Neural crest cell (in vitro differentiated cells): ENCODE measurements at places on chromosomes 3 and 15. TPM values are rescaled to one million over a fixed set of nuclear protein-coding genes. Genes with fewer than 3 reads are reported as not detected.
A peak's percentile ranks its signal among the peaks of the same experiment; 100 is the strongest.

DLL4 gene
- total RNA-seq, result 1.7 and 2.0 TPM in 2 replicates

DNA sequence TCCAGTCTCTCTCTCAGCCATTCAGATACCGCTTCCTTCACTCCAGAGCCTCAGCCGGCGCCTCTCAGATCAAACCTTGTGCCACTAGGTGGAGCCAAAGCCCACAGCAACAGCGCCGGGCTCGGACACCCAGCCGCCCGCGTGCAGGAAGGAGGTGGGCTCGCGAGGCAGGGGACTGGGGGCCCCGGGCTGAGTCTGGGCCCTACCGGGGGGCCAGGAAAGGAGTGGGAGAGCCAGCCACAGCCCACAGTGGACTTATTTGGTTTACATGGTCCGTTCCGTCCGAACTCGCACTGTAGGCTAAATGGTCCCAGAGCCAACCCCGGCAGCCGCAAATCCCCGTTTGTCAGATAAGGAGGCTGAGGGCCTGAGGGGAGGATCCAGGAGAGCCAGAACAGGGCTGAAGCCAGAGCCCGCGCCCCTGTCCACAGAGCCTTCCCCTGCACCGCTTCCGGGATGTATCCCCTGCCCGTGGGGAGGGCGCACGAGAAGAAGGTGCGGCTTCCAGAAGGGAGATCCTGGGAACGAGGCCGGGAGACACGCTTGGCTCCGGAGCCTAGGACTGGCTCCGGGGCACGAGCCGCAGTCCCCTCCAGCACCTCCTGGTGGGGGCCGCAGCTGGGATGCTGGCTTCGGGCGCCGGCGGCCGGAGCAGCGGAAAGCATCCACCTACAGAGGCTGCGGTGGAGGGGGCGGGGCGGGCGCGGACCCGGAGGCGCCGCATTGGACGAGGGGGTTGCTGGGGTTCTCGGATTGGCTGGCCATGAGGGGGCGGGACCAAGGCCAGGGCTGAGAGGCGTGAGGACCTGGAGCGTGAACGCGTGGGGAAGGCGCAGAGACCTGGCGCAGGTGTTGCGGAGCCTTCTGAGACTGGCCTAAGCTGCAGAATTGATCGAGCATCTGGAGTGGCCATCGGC, 6.5 kb upstream of the CYP11A1 start:
- peaks cover 21% of the 10 kb centered on the region for H3K4me1 ChIP-seq
- peak overlapping the region; percentile 43 for H3K27ac ChIP-seq
- DNase-seq, result peak; percentile 96
- no peaks in the 10 kb centered on the region for H3K36me3 ChIP-seq
- H3K4me3 ChIP-seq, result peak overlapping the region; percentile 83

DCLK3 gene
- total RNA-seq, result 0.07 and 0.09 TPM in 2 replicates

- H3K27ac ChIP-seq, result no peak overlapping the region
- no peak overlapping the region for H3K4me3 ChIP-seq
- no peaks in the 10 kb centered on the region for H3K36me3 ChIP-seq
- no peaks in the 10 kb centered on the region for H3K4me1 ChIP-seq
These were observed 29.8 kb downstream of the GOLGA8S start for GRCh38 chr15:23384371-23384770.

FAM107A gene
- 1.6 and 2.3 TPM in 2 replicates for total RNA-seq

DNA sequence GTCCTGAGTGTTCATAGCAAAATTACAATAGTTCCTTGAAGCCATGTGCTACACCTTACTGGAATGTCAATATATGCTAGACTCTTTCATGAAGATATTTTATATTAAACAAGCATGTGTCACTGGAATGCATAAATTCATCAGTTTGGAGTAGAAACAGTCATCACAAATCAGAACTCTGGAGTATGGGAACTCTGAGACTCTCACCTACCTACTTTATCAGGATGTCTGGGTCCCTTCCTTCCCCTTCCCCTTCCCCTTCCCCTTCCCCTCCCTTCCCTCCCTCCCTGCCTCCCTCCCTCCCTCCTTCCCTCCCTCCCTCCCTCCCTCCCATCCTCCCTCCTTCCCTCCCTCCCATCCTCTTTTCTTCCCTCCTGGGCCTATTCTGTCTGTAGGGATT, 144.7 kb upstream of the PEX5L start:
- DNase-seq, result no peak
- no peaks in the 10 kb centered on the region for H3K27me3 ChIP-seq
- no peak overlapping the region for H3K27ac ChIP-seq
- no peaks in the 10 kb centered on the region for H3K4me1 ChIP-seq
- H3K36me3 ChIP-seq, result no peaks in the 10 kb centered on the region

FBXL22 gene
- 0.93 and 1.0 TPM in 2 replicates for total RNA-seq

GRCh38 chr3:192897005-192897404, 20.7 kb downstream of the MB21D2 start:
- H3K27me3 ChIP-seq, result no peaks in the 10 kb centered on the region
- H3K36me3 ChIP-seq, result peaks cover 4% of the 10 kb centered on the region
- no peak overlapping the region for H3K27ac ChIP-seq
- H3K4me1 ChIP-seq, result peaks cover 12% of the 10 kb centered on the region

CLRN1 gene
- total RNA-seq, result not detected in 2 replicates

- no peak overlapping the region for H3K4me3 ChIP-seq
- H3K27me3 ChIP-seq, result no peaks in the 10 kb centered on the region
- DNase-seq, result no peak
- peaks cover 11% of the 10 kb centered on the region for H3K4me1 ChIP-seq
- no peak overlapping the region for H3K27ac ChIP-seq
These were observed 75.1 kb downstream of the DOCK3 start for GRCh38 chr3:50749822-50750221.

- H3K27me3 ChIP-seq, result no peaks in the 10 kb centered on the region
- H3K27ac ChIP-seq, result no peak overlapping the region
- peaks cover 2% of the 10 kb centered on the region for H3K36me3 ChIP-seq
- H3K4me1 ChIP-seq, result no peaks in the 10 kb centered on the region
- no peak overlapping the region for H3K4me3 ChIP-seq
These were observed 26.5 kb downstream of the NANOGP8 start for GRCh38 chr15:35058534-35059054.

GRCh38 chr3:123153125-123154019, 48.4 kb upstream of the SEC22A start:
- no peaks in the 10 kb centered on the region for H3K27me3 ChIP-seq
- peaks cover 18% of the 10 kb centered on the region for H3K36me3 ChIP-seq
- DNase-seq, result no peak
- H3K4me3 ChIP-seq, result peak overlapping the region; percentile 9

- H3K27me3 ChIP-seq, result no peaks in the 10 kb centered on the region
- no peak overlapping the region for H3K4me3 ChIP-seq
- H3K4me1 ChIP-seq, result peaks cover 30% of the 10 kb centered on the region
- peaks cover 26% of the 10 kb centered on the region for H3K36me3 ChIP-seq
These were observed 56.8 kb downstream of the PHLDB2 start for GRCh38 chr3:111915905-111916304.

DPPA4 gene
- total RNA-seq, result 142 and 155 TPM in 2 replicates

CFAP20DC gene
- 10.4 and 12.8 TPM in 2 replicates for total RNA-seq
